ENCODE measurements at places on chromosomes 3 and 15.

GRCh38 chr15:56794165-56794552 lies 60.9 kb upstream of the ZNF280D start:
- no peak for DNase-seq

GRCh38 chr15:40845511-40846284 lies 1.9 kb downstream of the SPINT1 start:
- DNase-seq, result no peak

DNA sequence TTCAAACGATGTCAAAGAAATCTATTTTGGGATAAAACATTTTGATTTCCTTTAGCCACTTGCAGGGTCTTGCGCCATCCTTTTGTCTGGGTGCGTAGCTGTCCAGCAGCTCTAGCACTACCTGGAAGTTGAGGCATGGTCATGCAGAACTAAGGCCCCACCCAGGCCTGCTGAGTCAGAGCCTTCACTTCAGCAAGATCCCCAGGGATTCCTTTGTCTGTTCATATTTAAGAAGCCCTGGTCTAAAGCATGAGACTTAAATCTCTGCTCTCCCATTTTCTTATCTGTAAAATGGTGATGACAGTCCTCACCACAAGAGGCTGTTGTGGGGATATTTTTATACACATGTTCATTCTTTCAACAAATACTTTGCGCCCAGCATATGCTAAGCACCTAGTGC lies 99.0 kb upstream of the CTDSPL start:
- DNase-seq, result no peak

GRCh38 chr15:67232591-67232990 lies 21.9 kb downstream of the AAGAB start:
- no peak for DNase-seq

DNA sequence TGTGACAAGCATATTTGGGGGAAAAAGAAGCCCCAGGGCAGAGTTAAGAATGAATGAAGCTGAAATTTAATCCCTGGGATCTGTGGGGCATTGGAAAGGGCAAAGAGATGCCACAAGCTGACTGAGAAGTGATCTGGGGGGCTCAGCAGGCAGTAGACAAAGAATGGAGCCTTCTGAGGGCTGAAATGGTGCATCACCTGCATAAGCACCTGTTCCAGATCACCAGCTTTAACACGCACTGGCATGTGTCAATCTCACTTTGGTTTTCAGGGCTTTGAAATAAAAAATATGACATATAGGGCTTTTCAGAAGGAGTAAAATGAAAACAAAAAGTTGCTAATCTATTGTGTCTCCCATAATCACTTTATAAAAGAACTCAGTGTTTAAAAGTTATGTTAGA lies 210.8 kb upstream of the ARHGEF26 start:
- no peak for DNase-seq

DNA sequence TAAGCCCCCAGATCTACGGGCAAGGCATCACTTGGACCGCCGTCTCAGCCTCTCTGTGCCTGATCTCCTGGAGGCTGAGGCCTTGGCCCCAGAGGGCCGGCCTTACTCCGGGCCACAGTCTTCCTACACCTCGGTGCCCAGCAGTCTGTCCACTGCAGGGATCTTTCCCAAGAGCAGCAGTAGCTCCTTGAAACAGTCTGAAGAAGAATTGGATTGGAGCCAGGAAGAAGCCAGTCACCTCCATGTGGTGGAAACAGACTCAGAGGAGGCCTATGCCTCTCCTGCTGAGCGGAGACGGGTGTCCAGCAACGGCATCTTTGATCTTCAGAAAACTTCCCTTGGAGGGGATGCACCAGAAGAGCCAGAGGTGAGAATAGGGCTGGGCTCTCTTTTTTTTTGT lies 67.0 kb downstream of the MCTP2 start:
- no peak for DNase-seq

DNA sequence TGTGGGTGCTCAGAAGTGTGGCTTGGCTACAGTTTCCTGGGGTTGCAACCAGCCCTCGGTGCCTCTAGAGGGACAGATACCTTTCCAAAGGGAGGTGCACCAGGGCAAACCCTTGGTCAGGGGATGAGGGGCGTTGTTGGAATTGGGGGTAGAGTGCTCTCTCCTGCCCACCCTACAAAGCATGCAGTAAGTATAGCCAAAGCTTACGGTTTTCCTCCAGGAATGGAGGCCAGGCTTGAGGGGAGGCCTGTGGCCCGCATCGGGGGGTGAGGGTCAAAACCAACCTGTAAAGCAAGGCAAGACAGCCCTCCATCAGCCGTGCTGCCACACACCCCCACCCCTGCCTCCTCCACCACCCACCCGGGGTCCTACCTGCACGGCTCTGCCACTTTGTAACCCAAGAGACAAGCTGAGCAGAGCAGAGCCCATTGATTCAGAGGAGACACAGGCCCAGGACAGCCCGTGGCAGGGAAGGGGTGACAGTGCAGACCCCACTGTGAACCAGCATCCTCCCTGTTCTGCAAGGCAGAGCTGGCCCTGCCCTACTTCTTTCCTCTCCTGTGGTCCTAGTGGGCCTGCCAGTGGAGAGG lies 41.5 kb downstream of the TLE3 start:
- DNase-seq, result no peak

- no peak for DNase-seq
Measured at GRCh38 chr15:77569729-77570125, 63.0 kb downstream of the LINGO1 start.

DNA sequence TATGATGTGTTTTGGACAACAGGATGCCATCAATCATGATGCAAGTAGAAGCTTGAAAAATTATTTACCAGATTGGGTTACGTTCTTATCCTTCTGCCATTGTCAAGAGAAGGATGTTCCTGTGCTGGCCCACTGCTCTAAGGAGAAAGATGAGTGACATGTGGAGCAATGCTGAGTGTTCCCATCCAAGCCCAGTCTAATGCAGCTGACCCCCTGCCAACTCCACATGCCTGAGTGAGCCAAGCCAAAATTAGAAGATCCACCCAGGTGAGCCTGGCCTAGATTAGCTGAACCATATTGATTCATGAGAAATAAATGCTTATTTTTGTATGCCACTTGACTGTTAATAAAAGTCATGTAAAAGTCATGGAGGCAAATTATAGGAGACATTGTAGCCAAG lies 446.5 kb downstream of the CNTN3 start:
- no peak for DNase-seq

- DNase-seq, result no peak
Measured at GRCh38 chr3:159196359-159196758, 394.5 kb downstream of the MFSD1 start.

GRCh38 chr15:73982222-73982962 lies 9.7 kb downstream of the STOML1 start:
- DNase-seq, result peak; percentile 58

DNA sequence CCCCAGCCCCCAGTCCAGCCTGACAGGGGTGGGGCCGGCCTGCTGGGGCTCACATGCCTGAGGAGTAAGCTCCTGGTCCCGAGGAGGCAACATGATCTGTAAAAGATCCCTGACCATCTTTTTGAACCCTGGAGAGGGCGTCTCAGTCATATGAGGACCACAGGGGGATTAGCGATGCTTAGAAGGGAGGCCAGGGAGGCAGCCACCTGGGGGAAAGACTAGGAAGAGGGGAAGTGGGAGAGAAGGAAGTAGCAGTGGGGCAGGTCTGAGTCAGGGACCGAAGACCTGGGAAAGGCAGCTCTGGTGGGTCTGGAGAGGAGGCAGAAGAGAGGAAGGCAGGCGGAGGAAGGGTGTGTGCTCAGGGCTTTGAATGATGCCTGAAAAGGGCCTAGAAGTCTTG lies 18.9 kb downstream of the PIF1 start:
- no peak for DNase-seq

GRCh38 chr3:80355144-80355543 lies 587.3 kb upstream of the ROBO1 start:
- no peak for DNase-seq

DNA sequence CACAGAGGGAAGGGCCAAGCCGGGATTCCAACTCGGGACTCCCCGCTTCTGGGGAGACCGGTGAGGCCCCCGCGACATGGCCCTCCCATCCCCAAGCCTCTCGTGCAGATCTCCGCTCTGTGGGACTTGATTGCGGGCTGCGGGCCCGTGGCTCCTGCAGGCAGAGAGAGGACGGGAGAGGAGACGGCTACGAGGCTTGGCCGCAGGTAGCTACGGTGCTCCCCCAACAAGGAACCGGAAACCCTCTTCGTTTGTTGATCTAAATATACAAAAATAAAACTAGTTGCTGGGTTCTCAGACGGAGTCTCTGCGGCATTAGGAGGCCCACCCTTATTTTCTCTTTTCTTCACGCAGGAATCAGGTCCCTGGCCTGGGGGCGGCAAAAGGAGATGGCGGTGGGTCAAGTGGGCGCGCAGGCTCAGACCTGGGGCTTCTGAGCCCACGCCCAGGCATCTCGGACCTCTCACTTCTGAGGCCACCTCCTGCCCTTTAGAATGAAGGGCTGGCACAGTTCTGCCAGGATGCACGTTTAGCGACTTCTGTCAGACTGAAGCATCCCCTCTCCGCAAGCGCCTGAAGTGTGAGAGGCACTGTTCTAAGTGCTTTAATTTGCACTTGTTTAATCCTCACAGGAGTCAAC lies 10.9 kb downstream of the GNB5 start:
- no peak for DNase-seq

DNA sequence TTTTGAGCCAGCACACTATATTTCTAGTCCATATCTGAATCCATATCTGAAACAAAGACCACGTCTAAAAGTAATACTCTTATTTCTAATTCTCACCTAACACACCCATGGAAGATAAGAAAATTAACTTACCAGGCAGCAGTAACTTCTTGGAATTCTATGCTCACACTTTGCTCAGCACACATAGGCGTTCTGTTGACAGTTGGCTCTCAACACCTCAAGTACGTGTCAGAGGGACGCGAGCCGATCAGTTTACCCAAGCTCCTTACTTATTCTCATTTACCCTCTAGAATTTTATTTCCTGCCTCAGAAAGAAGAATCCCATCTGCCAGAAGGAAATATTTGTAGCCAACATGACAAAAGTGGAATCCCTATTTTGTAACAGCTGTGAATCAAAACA lies 911.9 kb downstream of the FHIT start:
- DNase-seq, result no peak

DNA sequence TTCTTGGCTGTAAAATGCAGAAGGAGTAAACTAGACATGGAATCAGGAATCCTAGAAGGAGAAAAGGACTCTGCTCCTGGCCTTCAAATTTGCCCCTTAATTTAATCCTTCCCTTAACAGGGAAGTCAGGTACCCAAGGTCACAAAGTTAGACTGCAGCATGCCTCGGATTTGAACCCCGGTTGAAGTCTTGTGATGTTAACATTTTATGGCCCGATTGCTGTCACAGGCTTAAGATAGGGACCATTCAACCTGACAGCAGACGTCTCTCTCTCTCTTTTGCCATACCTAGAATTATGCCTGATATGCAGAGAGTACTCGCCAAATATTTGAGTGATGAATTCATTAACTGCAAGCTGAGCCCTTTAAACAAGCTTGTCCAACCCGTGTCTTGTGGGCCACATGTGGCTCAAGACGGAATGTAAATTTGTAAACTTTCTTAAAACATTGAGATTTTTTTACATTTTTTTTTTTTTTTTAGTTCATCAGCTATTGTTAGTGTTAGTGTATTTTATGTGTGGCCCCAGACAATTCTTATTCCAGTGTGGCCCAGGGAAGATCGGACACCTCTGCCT lies 217.2 kb downstream of the THSD4 start:
- peak; percentile 79 for DNase-seq

- no peak for DNase-seq
Measured at GRCh38 chr3:132596816-132597433, at the start of gene ACKR4. ACKR4 (plus strand) TSS chr3:132597270; CDS start chr3:132600398, 3,128 bp downstream.

- no peak for DNase-seq
Measured at GRCh38 chr3:134009345-134010000, 20.3 kb downstream of the SLCO2A1 start.

DNA sequence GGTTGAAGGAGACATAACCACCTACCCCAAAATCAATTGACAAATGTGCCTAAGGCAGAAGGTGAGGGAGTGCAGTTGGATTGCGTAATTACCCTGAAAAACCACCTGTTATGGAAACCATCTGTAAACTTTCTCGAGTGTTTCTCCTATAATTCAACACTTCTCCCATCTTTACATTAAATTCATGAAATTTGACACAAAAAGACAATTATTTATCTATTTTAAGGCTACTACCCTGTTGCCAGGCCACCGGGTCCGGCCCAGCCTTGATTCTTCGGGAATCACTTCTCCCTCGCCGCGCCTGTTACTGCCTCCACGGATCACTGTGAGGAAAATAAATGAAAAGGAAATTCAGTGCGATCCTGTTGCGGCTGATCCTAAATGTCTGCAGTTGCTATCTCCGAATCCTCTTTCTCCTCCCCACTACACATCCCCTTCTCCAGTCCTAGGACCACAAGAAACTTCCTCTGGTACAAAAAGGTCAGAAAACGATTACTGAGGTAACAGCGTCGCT lies 646 bp downstream of the IQCB1 start:
- DNase-seq, result no peak

DNA sequence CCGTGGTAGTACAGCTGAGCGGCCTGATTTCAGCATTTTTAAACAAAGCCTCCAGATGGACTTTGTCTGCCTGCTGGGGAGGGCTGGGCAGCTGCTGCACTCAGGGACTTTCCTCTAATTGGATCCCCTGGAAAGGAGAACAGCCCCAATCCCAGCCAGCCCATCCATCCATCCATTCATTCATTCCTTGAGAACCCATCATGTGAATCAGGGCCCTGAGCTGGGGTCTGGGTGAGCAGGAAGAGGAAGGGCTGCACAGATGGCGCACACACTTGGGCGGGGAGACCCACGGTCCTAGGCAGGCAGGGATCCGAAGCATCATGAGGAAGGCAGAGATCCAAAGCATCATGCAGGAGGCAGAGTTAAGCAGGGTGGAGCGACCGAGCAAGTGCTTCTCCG lies 45.7 kb downstream of the TPRA1 start:
- no peak for DNase-seq

- no peak for DNase-seq
Measured at GRCh38 chr3:124639406-124640237, 90.6 kb upstream of the UMPS start.

- no peak for DNase-seq
Measured at GRCh38 chr3:110685630-110686029, 386.0 kb upstream of the NECTIN3 start.

GRCh38 chr15:25403771-25404170 lies 35.1 kb downstream of the UBE3A start:
- DNase-seq, result no peak

DNA sequence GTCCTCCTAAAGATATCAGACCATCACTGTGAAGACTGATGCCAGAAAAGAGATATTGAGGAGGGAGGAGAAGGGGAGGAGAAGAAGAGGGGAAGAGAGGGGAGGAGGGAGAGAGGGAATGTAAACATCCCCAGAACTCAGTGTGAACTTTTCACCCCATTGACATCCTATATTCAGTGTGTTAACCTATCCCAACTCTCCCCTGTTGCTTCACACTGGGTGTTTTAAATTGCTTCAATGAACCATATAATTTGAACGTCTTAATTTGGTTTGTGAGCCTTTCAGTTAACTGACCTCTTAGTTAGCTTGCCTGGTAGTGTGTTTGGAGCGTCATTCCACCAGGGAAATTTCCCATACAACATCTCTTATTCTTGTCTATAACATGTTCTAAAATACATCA lies 29.8 kb upstream of the PTPRG start:
- no peak for DNase-seq

Data from AG04450 (cell line).